Left lung (tissue), 14 donors: ENCODE measurements at places on chromosomes 2 and 18. TPM values are rescaled to one million over a fixed set of nuclear protein-coding genes. Genes with fewer than 3 reads are reported as not detected.
A peak's percentile ranks its signal among the peaks of the same experiment; 100 is the strongest.

GRCh38 chr2:161367675-161368074, 48.4 kb upstream of the TBR1 start:
- no peaks in the 10 kb centered on the region for H3K4me1 ChIP-seq
- no peaks in the 10 kb centered on the region for H3K27me3 ChIP-seq
- no peaks in the 10 kb centered on the region for H3K36me3 ChIP-seq

DNA sequence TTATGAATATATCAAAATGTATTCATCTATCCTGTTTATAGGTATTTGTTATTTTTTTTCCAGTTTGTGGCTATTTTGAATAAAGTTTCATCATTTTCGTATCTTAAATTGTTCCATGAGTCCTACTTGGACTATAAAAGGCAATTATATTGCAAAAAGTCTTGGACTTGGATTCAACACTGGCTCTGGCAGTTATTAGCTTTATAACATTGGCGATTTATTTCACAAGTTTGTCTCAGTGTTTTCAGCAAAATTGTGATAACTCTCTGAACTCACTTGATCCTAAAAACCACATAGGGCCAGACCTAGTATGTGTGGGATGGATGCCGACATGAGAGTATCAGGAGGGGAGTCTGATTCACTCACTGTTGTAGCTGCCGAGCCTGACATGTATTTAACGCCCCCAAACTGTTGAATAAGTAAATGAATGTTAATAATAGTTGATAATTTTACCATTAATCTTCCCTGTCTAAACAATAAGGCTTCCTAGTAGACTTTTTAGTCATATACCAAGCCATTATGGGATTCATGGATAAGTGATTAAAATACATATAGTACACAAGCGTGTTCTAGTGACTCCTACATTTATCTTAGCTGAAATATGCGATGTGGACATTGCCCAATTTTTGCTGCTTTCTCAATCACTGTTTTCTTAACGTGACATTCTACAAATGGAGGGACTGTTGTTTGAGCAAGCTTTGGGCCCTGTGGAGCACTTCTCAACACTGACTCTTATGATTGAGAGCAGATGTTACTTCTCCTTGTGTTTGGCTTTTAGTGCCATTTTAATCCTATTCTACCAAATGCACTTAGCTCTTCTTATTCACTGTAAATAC, 907.6 kb downstream of the EPHA4 start:
- no peaks in the 10 kb centered on the region for H3K27me3 ChIP-seq
- H3K36me3 ChIP-seq = no peaks in the 10 kb centered on the region
- H3K4me1 ChIP-seq = no peaks in the 10 kb centered on the region
- no peak overlapping the region for H3K4me3 ChIP-seq
- H3K27ac ChIP-seq = no peak overlapping the region

DNA sequence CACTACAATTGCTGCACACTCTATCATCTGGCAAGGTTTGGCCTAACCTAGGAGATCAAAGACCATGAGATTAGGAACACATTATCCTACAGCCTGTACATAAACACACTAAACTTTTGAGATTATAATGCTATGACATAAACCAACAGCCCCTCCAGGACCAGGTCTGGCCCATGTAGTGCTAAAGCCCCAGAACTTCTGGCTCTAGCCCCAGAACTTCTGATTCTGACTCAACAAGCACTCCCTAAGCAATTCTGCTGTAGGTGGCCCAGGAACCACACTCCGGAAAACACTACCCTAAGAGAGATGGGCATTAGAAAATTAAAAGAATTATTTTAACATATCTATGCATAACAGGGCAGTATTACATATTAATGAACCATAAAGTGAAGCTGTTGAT, 369.5 kb upstream of the LYPD1 start:
- no peak overlapping the region for H3K4me3 ChIP-seq
- no peaks in the 10 kb centered on the region for H3K27me3 ChIP-seq
- H3K27ac ChIP-seq = no peak overlapping the region

- H3K4me3 ChIP-seq = no peak overlapping the region
- no peak overlapping the region for H3K27ac ChIP-seq
- H3K4me1 ChIP-seq = peaks cover under 1% of the 10 kb centered on the region
- no peak for DNase-seq
- H3K27me3 ChIP-seq = no peaks in the 10 kb centered on the region
- no peaks in the 10 kb centered on the region for H3K36me3 ChIP-seq
These were observed 35.0 kb downstream of the ITGB6 start for GRCh38 chr2:160165081-160165480.

DNA sequence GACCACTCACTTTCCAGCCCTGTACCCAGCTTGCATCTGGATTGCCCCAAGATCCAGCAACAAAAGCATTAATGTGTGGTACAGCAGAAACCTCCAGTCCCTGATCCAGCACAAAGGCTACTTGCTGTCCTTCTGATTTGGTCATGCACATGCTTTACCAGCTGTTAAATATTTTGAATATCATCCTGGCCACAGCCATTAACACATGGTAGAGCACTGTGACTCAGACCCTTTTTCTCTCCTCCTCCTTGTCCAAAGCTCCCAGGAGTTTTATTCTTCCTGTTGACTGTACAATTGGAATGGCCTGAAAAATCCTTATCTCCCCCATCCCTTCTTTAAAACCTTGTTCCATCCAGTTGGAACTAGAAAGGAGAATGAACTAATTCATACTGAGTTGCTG, 419.7 kb upstream of the TNP1 start:
- no peak for DNase-seq
- no peak overlapping the region for H3K4me3 ChIP-seq
- H3K27ac ChIP-seq = no peak overlapping the region
- H3K4me1 ChIP-seq = no peaks in the 10 kb centered on the region
- H3K36me3 ChIP-seq = no peaks in the 10 kb centered on the region

DNA sequence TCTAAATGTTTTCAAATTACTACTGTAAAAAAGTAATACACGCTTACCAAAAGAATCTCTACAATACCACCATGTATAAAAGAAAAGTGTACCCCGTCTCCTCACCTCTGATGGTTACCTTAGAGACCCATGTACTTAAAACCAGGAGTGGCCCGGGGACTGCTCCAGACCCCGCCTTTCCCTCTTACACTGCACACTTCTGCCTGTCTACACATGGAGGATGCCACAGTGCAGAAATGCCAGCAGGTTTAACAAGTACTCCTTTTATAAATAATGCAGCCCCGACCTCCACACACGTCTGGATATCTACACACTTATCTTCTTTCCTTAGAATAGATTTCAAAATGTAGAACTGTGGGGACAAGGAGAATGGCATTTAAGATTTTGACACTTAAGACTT, 5.3 kb downstream of the HDAC4 start:
- peaks cover 15% of the 10 kb centered on the region for H3K4me1 ChIP-seq
- no peaks in the 10 kb centered on the region for H3K27me3 ChIP-seq
- no peaks in the 10 kb centered on the region for H3K36me3 ChIP-seq

DNA sequence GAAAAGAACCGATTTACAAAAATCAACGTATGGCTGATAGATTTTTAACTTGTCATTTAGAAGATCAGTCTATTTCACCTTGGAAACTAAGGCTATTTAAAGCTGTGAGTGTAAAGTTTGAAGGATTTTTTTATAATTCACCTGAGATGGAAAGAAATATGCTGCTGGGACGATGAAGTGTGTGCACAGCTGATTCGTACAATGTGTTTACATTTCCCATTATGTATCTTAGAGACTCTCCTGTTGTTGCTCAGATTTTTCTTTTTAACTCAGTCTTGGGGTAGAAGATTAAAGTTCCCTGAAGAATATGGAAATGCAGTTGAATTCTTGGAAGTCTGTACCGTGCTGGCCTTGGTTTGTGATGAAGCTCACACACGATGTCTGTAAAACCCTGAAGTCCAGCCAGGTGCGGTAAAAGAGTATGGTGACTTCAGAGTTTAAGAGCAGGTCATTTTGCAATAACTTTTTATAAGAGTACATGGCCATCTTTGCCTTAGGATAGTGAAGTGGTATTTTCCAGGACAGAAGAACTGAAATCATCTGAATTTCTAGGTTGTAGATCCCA, 250.1 kb downstream of the PRKCE start:
- no peak overlapping the region for H3K4me3 ChIP-seq
- peaks cover 35% of the 10 kb centered on the region for H3K4me1 ChIP-seq
- no peaks in the 10 kb centered on the region for H3K27me3 ChIP-seq
- H3K27ac ChIP-seq = peak overlapping the region; percentile 29
- H3K36me3 ChIP-seq = no peaks in the 10 kb centered on the region

- no peaks in the 10 kb centered on the region for H3K27me3 ChIP-seq
- no peaks in the 10 kb centered on the region for H3K36me3 ChIP-seq
- no peaks in the 10 kb centered on the region for H3K4me1 ChIP-seq
- no peak for DNase-seq
- H3K4me3 ChIP-seq = no peak overlapping the region
These were observed 464.6 kb upstream of the SPHKAP start for GRCh38 chr2:228646061-228646460.

EHD3 gene
- 10.2 TPM for polyA plus RNA-seq

ARHGAP28 gene
- polyA plus RNA-seq = 200 TPM

OSBPL6 gene
- polyA plus RNA-seq = 2.9 TPM

SH3RF3 gene
- polyA plus RNA-seq = 7.0 TPM

SPR gene
- polyA plus RNA-seq = 5.5 TPM

FNDC4 gene
- polyA plus RNA-seq = 14.2 TPM
